ENCODE measurements at places on chromosomes 16 and 17.

- DNase-seq, result no peak
Observed at GRCh38 chr16:30741461-30741914, 6.7 kb upstream of the PHKG2 start.

DNA sequence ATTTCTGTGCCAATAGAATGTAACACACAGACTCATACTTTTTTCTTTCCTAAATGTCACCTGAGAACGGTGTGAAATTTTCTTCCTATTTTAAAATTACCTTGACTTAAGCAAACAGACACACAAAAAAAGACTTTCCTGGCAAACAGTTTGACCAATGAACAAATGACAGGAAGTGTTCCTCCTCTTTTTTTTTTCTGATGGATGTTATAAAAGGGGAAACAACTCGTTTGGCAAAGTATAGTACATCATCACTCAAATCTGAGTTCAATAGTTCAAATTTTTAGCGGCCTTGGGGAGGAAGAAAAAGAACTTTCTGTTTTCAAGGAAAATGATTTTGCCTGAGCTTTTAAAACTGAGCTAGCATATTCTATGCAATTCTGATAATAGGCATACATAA, 19.8 kb downstream of the HS3ST3A1 start:
- DNase-seq, result no peak

DNA sequence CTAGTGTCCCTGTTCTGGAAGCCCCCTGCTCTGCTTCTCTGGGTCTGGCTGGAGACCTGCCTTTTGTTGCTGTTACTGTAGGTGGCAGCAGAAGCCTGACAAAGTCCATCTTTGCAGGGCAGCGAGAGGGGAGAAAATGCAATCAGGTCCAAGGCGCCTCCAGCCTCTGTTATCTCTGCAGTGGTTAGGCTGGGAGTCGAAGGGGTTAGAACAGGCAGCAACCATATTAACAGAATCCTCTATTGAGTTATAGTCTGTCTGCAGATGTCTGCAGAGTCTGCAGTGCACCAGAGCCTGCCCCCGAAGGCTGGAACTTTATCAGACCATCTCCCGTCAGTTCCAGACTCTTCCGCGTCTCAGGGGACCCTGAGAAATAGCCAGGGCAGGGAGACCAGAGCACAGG, 404.9 kb upstream of the EEF2KMT start:
- no peak for DNase-seq

GRCh38 chr17:73132085-73132492, 32.7 kb upstream of the SSTR2 start:
- no peak for DNase-seq

DNA sequence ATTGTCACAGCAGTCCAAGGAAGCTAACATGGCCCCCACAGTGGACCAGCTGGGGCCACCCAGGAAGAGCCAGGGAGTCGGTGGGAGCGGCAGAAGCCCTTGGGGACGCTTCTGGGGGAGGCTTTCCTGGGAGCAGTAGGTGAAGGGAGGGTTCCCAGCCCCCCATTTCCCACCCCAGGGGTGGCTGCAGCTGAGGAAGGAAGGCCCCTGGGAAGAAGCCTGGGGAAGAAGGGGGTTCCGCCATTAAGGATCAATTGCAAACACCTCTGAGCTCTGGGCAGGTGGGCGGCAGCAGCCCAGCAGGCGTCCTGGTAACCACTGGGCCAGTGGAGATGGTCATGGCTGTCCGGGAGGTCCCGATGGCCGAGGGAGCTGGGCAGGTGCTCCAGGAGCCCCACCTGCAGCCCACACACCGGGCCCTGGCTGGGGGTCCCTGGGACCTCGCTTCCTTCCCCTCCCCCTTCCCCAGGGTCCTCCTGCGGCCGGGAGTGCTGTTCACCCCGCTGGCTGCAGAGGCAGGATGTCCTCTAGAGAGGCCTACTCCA, 592 bp upstream of the PERCC1 start:
- no peak for DNase-seq

DNA sequence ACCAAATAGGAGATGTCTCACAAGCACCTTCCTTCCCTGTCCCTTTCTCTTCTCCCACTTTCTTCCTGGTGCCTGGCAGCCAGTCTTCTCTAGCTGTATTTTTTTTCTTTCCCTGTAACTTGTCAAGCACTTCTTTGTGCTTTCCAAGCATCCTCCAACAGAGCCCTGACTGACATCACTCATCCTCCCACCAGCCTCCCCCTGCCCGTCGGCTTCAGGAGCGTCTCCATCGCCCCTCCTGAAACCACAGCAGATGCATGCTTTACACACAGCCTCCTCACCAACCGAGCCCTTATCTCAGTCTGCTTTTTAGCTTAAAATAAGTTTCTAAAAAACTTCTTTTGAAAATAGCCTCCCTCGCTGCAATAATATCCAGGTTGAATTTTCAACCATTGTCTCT, 268.7 kb upstream of the CDH5 start:
- no peak for DNase-seq

Measured in NCI-H187 (cell line).